CD4-positive, alpha-beta T cell treated with Interleukin-6 for 4 hours (primary cell): ENCODE measurements at places on chromosomes 2 and 18.

DNA sequence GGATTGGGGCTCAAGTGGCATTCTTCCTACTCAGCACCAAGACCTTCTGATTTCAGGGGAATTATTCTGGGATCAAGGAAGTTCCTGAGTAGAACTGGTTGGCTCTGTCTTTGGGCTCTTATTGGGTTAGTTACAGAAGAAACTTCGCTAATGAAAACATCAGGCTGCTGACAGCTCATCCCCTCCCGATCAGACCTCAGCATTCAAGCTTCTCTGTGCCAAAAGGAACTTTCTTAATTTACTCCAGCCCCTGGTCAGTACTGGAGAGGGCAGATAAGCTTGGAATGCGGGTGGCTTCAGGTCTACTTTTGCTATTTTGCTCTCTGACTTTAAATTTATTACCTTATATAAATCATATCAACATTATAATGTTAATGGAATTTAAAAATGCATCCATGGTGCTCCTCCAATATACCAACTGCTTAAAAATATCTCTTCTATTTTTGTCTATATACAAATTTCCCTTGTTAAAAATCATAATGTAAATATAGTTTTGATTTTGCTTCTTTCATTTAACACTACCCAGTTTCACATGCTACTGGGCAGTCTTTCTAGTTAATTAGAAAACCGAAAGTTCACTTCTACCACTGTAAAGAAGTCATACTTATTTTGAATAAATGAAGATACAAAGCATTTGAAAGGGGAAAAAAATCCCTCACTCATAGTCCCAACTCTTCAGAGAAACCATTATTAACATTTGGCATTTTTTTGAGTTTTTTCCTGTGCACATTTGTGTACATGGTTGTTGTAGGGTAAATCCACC lies 34.4 kb downstream of the PCARE start:
- no peak for DNase-seq

GRCh38 chr2:12316476-12316875 lies 400.3 kb upstream of the TRIB2 start:
- no peak for DNase-seq

DNA sequence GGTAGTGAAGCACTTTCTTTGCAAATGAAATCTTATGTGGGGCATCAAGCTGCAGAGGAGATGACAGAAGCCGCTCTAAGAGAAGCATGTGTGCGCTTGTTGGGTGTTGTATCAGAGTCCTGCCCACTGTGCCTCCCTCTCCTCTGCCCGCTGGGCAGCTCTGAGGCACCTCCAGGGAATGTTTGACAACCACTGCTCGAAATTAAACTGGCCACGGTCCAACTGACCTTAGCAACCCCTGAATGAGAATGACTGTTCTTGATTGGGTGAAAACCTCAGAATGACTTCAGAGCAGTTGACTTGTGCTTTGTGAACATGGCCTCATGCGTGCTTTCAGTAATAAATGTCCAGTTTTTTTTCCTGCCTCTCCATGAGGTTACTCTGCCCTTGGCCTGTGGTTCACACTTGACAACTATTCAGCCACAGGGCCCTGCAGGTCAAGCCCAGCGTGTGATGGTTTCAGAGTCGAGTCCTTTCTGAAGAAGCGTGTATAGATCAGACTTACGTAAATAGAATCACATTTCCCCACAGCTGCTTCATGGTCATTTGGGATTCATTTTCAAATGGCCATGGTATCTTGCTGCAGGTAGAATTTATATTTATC lies 94.9 kb downstream of the SLC4A3 start:
- DNase-seq = no peak

DNA sequence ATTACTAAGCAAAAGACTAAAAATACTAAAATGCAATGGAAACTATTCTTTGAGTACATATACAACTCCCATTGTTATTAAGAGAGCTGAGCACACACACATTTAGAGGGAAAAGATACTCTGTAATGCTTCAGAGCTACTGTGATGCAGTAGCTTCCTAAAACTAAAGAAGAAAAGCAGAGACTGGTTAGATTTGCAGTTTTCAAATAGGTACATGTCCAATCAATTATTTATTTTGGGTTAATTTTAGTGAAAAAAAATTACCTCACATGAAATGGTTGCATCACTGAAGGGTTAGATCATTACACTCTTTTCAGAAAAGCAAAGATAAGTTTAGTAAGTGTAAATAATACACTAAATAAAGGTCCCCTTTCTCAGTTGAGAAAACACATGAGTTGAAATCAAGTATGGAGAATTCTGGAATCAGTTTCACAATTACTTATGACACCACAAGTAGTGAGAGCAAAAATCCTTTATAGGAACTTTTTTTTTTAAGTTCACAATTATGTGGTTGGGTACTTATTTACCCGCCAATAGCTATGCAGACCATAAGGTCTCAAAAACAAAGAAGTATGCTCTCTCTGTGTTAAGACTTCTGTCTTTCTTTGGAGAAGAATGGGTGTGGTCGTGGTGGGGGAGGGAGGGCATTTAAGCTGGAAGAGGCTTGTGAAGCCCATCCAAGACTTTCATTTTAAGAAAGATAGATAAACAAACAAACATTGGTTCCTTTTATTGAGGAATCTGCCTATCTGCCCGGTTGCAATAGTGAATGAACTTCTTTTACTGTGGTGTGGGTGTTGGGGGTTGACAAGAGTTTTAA lies 25.3 kb upstream of the SERTAD2 start:
- DNase-seq = no peak

DNA sequence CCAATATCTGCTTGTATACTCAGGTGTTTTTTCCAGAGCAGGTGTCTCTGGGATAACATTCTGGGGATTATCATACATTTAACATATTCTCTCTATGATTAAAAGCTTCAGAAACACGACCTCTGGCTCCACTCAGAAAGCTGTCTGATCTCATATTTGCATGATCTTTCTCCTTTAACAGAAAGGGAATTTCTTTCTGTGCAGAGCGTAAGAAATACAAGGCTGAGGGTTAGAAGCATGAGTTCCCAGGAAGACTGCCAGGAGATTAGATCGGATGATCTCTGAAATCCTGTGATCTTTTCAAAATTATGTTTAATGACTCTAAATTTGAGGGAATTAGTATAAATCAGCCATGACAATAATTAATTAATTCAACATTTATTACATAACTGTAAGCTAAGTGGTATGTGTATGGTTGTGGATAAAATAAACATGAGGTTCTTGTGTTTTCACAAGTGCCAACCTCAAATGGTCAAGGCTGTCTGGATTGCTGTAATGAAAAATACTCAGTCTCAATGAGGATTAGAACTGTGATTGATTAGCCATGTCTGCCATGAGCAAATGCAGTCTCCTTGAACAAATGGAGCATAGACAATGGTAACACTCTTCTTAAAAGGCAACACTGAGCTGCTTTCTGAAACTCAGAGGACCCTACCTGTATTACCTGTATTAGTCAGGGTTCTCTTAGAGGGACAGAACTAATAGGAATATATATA lies 304.9 kb downstream of the STK39 start:
- DNase-seq = no peak

DNA sequence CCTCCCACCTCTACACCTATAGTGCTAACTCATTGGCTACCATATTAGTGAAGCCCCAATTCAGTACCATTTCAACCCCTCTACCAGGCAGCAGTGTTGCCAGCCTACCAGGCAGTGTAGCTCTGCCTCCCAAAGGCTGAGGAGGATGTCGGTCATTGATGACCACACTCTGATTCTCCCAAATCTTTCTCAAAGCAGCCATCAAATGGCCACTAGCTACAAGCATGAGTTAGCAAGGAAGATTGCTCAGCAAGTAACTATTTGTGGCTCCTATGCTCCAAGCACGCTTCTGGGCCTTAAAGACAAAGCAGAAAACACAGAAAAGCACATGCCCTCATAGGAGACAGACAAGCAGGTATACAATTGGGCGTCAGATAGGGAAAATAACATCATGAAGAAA lies 42.7 kb upstream of the AFF3 start:
- no peak for DNase-seq

DNA sequence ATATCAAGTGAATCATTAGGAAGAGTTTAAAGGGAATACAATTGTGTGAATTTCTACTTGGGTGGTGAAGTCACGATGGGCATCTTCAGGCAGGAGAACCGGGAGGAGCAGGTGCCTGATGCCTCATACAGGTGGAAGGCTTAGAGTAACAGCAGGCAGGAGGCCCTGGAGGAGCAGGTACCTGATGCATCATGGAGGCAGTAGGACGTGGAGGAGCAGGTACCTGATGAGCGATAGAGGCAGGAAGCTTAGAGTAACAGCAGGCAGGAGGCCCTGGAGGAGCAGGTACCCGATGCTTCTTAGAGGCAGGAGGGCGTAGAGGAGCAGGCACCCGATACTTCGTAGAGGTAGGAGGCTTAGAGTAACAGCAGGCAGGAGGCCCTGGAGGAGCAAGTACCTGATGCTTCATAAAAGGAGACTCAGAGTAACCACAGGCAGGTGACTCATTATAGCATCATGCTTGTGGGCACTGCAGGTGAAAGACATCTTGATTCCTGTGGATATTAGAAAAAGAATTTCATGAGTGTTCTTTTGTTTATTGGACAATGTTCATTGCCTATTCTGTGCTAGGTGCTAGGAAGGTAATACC lies 133.9 kb downstream of the ATP9B start:
- peak; percentile 44 for DNase-seq

DNA sequence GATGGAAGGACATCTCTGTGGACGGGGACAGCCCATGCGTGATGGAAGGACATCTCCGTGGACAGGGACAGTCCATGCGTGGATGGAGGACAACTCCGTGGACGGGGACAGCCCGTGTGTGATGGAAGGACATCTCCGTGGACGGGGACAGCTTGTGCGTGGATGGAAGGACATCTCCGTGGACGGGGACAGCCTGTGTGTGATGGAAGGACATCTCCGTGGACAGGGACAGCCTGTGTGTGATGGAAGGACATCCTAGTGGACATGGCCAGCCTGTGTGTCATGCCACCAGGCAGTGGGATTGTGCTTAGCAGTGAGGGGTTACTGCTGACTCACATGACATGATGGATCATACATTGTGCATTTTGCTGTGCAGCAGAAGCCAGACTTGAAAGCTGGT lies 30.0 kb upstream of the NFATC1 start:
- no peak for DNase-seq

DNA sequence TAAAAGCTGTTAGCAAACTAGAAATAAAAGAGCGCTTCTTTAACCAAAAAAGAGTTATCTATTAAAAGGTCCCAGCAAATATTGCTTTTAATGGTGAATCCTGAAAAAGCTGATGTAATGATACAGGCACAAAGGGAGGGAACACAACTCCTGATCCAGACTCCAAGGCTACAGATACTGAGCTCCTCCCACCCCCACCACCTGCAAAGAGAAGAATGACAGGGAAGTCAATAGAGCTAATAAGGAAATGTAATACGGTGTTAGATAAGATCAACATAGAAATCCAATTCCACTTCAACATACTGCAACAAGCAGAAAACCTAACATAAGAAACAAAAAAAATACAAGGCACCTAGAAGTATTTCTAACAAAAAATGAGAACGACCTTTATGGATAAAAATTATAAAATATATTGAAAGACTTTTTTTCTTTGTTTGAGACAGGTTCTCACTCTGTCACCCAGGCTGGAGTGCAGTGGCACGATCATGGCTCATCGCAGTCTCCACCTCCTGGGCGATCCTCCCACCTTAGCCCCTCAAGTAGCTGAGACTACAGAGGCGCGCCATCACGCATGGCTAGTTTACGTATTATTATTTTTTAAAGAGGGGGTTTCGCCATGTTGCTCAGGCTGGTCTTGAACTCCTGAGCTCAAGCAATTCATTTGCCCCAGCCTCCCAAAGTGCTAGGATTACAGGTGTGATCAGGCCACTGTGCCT lies 192.2 kb downstream of the HDAC4 start:
- no peak for DNase-seq

DNA sequence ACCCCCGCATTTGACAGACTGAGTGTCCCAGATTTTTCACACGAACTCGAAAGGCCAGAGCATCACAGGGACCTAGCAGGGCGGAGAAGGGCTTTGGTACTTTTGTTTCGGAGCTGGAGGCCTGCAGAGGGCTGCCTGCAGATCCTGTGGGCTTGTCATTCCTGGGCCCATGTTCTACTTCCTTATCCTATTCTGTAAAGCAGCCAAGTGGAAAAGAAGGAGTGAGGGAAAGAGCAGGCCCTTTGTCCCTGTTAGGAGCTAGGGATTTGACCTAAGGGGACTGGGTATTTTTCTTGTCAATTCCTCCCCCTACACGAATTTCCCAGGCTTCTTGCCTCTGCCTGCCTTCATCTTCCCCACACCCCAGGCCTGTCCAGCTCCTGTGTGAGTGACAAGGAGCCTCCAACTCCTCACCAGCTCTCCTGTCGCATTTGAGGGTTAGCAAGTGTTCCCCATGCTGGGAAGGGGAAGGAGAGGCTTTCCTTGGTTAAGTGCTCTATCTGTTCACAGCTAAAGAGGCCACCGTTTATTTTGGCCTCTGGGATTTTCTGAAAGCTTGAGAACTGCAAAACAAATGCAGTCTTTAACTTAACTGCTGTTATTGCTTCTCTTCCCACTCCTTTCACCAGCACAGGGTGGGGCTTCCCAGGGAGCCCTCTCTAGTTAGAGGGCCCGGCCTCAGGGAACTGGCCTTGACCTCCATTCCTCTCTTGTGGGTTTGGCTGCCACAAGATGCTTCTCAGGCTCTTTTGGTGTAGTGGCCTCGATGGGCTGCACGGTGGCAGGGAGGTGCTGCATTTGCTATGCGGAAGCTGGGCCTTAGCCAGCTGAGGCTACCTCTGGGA lies 61.2 kb downstream of the SGPP2 start:
- DNase-seq = no peak

GRCh38 chr2:46079985-46080560 lies 217.1 kb upstream of the EPAS1 start:
- DNase-seq = no peak

DNA sequence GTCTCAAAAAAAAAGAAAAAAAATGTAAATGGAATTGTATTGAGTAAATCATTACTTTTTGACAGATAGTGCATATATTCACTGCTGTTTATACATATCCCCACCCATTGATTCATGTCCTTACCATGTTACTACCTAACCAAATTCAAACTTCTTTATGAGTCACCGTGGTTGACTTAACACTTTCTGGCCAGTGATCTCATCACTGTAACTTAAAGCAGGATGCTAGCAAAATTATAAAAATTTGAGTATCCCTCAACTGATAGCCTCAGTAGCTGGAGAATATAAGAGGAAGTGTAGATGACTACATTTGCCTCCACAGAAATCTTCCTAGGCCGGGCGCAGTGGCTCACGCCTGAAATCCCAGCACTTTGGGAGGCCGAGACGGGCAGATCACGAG lies 13.4 kb downstream of the CNOT9 start:
- DNase-seq = no peak

DNA sequence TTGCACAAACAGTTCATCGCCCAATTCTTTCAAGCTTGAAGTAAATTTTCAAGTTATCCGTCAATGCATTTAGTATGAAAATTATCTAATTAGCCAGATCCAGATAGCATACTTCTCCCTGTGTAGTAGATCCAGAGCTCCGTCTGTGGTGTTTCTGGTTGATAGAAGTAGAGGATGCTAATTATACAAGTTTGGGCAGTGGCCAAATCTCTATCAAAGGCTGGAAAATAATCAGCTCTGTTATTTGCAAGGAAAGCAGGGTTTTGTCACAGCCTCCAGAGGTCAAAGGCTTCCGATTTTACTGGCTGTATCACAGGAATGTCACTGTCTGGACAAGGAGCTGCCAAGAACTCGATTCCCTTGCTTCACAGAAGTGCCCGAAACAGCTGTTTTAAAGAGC lies 28.6 kb downstream of the LRRC30 start:
- no peak for DNase-seq

- DNase-seq = no peak
These were observed 6.9 kb upstream of the RALB start for GRCh38 chr2:120245520-120246332.

GRCh38 chr2:190103144-190103543 lies 40.6 kb upstream of the MSTN start:
- no peak for DNase-seq

- DNase-seq = no peak
These were observed 16.2 kb downstream of the TANC1 start for GRCh38 chr2:158984604-158985135.
